HFF-Myc (cell line): ENCODE measurements at places on chromosomes 16 and 17.

DNA sequence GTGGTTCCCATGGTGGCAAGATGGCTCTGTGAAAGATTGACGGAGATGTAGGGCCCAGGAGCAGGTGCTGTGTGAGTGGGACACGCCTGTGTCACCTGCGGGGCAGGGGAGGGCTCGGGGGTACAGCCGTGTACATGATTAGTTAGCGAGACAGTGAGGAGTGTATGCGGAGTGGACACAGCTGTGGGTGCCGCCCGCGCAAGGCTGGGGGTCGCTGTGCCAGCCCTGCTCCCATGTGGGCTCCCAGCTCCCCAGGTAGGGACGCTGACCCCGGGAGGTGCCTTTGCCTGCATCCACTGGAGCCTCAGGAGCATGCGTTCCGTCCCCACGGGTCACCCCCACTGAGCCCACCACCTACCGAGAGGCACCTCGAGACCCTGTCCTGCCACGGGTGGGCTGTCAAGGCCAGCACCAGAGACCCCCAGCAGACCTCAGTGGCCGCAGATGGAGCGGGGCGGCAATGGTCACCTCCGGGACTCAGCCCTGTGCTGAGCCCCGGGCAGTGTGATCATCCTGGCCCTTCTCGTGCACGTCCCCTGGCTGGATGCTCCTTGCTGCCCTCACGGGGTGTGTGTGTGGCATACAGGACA lies 7.4 kb downstream of the CAPN15 start:
- DNase-seq: no peak

DNA sequence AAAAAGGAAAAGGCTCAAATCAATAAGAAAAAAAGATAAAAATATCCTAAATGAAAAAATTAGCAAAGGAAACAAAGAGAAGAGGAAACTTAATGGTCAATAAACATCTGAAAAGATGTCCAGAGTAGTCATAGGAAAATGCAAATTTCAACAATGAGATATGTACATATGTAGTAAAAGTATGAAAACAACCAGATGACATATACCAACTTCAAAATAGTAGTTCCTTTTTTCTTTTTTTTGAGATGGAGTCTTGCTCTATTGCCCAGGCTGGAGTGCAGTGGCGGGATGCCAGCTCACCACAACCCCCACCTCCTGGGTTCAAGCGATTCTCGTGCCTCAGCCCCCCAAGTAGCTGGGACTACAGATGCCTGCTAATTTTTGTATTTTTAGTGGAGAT lies 21.7 kb upstream of the NFAT5 start:
- no peak for DNase-seq

DNA sequence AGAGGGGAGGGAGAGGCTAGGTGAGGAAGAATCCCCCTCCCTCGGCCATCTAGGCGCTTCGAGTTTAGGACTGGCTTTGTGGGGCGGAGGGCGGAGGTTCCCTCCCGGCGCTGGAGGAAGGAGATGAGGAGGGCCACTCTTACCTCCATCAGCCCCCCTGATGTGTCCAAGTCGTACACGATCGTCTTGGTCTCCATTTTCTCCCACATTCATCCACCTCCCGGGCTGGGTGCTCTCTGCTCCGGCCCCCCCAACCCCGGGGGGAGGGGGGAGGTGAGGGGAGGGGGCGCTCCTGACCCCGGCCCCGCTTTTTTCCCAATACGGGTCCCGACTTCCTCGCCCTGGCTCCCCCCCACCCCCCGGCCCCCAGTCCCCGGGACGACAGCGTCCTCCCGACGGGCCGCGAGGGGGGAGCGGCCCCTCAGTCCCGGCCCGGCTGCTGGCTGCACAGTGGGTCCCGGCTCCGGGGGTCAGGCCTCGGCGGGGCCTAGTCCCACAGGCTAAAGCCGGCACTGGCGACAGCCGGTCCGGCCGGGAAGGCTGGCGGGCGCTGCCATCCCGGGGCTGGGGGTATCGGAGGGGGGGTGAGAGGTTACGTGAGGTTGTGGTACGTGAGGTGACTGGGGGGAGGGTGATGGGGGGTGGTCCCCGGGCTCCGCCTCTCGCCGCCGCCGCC lies 428 bp downstream of the PHF12 start:
- DNase-seq: no peak

DNA sequence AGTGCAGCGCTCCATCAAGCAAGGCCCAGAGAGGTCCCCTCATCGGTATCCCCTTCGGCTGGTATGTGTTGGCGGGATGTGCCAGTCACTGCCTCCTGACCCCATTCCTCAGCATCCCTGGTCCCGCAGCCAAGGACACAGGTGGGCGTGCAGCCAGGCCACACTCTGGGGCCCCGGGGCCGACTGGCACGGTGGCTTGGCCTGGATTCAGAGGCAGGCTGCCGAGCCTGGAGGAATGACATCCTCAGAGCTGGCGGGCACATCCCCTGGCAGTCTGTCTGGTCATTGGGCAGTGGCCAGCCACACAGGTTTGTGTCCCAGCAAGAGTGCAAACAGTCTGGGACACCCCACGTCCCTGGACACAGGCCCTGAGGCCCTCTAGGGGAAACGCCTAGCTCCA lies 111.1 kb downstream of the SDK2 start:
- DNase-seq: no peak

DNA sequence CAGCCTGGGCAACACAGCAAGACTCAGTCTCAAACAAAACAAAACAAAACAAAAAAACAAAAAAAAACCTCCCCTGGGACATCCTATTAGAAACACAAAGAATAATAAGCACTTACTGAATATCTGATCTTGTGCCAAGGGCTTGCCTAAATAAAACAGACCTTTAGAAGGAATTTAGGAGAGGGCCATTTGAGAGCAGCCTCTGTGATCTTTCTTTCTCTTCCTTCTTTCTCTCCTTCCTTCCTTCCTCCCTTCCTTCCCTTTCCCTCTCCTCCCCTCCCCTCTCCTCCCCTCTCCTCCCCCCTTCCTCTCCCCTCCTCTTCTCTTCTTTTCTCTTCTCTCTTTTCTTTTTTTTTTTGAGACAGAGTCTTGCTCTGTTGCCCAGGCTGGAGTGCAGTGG lies 12.3 kb downstream of the ITGAL start:
- no peak for DNase-seq

GRCh38 chr16:51540259-51540658 lies 389.2 kb upstream of the SALL1 start:
- no peak for DNase-seq

- no peak for DNase-seq
Measured at GRCh38 chr16:50996830-50997186, 154.3 kb downstream of the SALL1 start.

GRCh38 chr16:84312783-84313382 lies 18.2 kb downstream of the WFDC1 start:
- no peak for DNase-seq

DNA sequence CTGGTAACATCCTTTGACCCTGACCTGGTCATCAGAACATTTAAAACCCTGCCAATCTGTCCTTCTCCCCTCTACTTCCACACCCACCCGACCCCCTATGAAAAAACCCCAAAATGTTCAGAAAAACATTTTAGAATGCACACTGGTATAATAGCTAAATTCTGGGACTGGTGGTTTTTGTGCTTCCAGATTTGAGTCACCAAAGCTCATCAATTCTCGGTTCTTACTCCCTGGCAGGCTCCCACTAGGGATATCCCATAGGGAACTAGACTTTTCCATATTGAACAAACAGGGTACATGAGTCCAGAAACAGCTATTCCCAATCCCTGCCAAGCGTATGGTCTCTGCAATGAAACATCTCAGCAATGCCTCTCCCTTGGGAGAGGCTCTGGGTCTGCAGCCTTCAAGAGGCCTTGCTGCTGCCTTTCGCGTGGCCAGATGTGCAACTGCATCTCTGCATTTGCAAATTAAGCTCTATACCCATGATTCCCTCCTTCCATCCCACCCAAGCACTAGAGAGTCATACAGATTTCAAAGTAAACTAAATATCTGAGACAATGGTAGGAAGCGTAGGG lies 67.7 kb downstream of the SMG6 start:
- no peak for DNase-seq

DNA sequence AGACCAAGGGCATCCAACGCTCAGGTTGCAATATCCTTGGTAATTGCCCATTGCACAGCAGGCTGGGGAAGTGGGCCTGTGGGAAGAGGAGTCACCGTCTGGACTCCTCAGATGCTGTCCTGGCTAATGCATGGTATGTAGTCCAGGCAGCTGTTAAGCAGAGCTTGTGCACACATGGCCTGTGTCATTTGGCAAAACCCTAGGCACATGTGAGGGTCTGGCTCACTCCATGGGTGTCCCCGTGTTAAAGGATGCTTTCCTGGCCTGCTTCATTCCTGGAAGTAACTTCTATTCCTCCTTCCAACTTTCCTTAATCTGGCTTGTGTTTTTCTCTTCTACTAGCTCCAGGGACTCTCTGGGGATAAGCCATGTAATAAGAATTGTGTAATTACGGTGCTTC lies 378.0 kb upstream of the CA10 start:
- DNase-seq: no peak

- DNase-seq: no peak
Measured at GRCh38 chr17:48639982-48640857, 14.1 kb upstream of the HOXB9 start.

DNA sequence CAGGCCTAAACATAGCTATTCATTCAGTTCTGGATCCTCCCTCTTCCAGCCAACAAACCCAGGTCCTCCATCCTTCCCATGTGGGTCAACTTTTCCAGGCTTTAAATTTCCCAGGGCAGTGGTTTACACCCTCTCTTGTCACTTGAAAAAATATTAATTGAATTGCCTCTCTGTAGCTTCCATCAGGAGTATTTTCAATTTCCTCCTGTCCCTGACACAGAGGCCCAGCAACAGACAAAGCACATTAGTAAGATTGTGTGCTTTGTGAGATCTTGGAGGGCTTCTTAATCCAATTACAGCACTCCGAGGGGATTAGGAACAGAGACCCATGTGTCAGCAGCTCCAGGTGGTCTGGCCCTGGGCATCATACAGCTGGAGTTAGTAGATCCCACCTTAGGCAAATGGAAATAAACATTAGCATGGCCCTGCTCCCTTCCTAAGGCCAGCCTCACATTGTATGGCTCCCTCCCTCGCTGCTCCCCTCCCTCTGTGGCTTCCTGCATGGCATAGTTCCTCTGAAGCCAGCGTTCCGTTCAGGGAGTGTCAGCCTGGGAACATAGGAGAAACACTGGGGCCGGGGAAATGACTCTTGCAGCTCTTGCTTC lies 132.7 kb upstream of the HSBP1 start:
- DNase-seq: no peak

DNA sequence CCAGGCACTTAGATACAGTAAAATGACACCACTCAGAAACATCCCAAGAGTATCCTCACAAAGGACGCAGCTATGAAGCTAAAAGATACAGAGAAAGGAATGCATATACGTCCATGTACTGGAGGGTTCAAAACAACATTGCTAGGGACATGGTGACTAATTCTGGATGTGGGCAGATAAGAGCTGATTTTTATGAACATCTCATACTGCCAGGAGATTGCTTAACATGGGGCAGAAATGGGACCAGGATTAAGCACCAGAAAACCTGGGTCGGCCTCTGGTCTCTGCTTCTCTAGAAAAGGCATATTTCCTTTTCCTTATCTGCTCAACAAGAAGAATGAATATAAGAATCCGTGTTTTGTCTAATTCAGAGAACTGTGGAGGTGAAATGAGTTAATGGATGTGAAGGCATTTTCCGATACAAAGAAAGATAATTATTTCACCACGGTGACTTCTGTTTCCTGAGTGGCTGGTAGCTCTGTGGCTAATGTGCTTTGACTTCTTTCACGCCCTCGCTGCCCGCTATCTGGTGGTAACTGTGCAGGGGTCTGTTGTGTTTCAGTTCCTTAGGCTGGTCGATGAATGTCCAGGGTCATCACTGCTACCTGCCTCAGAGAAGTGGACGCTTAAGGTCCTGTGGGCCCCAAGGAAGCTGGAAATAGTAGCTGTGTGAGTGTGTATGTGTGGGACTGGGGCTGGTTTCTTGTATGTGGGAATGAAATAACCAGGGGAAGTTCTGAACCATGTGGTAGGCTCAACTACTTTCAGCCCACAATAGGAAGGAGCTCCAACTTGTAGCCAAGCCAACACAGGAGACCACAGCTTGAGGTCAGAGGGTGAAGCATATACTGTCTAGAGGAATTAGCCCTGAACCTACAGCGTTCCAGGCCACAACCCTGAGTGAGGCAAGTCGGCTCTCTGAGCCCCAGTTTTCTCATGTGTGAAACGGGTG lies 15.8 kb upstream of the CCL5 start:
- no peak for DNase-seq

DNA sequence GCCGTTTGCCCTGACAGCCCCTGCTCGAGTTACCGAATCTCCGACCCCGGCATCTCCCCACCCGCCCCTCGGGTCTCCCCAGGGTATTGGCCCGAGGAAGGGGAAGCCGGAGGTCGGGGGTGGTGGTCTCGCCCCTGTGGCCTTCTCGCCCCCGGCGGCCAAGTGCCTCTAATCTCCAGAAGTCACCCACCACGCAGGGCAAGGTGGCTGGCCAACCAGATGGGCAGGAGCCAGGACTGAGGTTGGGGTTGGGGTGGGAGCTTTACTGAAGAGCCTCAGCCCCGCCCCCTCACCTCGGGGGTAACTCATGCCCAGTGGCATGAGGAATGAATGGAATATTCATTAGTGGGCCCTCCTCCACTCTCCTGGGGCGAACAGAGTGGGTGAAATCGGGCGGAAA lies 637 bp downstream of the DHRS11 start:
- DNase-seq: no peak

GRCh38 chr16:56343661-56344517 lies 81.5 kb downstream of the AMFR start:
- no peak for DNase-seq
